ENCODE measurements at places on chromosomes 3 and 15.

DNA sequence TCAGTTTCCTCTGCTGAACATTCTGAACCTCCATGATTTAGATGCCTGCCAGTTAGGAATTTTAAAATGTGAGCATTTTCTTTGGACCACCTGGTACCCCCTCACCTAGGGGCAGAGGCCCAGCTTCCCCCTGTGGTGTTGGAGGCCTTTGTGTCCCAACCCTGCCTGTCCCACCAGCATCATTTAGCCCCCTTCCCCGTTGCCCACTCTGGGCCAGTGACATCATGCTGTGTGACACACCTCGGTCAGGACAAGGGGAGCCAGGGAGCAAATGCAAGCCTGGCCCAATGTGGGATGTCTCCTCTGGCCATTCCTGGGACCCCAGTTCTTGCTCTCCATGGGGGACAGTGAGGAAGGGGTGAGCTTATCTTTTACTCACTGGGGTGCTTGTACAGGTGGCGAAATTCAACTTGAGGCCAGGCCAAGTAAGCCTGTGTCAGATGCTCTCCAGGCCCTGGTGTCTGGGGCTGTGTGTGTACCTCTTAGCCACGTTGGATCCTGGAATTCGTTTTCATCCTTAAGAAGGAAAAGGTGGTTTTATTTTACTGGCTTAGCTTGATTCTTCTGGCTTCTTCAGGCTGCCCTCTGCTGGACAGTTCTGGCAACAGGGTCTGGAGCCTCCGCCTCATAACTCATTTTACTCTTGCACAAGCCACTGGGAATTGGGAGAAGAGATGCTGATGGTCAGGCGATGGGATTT lies 49.7 kb upstream of the MYZAP start:
- DNase-seq = no peak

- no peak for DNase-seq
Measured at GRCh38 chr3:72632129-72632528, 216.1 kb downstream of the SHQ1 start.

- no peak for DNase-seq
Measured at GRCh38 chr3:114758831-114759699, 388.0 kb downstream of the ZBTB20 start.

GRCh38 chr3:127803619-127804018 lies 18.7 kb downstream of the MGLL start:
- DNase-seq = no peak

DNA sequence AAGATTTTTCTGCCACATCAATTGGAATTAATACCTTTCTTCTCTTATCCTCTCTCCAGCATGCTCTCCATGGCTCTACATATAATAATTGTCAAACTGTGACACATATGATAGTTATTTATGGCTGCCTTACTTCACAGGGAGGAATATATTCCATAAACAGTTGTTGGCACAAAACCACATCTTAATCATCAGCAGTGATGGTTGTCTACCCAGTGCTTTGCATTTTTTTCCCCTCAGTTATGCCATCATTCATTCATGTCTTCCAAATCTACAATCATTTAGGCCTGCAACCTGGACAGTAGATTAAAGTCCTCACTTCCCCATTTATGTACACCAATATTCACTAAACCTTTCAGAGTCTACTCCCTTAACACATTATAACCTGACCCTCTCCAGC lies 107.7 kb downstream of the THRB start:
- DNase-seq = no peak

DNA sequence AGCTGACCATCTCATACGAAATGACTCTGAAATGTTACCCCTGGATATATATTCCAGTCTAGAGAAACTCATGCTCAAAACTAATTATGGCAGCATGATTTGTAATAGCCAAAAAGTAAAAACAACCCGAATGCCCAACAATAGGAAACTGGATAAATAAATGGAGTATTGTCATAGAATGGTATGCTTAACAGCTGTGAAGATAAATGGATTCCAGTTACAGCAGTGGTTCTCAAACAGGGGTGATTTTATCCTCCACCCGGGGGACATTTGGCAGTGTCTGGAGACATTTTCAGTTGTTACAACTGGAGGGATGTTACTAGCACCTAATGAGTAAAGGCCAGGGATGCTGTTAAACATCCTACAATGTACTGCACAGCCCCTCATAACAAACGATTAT lies 52.3 kb upstream of the PIAS1 start:
- DNase-seq = no peak

- no peak for DNase-seq
Measured at GRCh38 chr3:63975723-63976122, 47.6 kb downstream of the PSMD6 start.

DNA sequence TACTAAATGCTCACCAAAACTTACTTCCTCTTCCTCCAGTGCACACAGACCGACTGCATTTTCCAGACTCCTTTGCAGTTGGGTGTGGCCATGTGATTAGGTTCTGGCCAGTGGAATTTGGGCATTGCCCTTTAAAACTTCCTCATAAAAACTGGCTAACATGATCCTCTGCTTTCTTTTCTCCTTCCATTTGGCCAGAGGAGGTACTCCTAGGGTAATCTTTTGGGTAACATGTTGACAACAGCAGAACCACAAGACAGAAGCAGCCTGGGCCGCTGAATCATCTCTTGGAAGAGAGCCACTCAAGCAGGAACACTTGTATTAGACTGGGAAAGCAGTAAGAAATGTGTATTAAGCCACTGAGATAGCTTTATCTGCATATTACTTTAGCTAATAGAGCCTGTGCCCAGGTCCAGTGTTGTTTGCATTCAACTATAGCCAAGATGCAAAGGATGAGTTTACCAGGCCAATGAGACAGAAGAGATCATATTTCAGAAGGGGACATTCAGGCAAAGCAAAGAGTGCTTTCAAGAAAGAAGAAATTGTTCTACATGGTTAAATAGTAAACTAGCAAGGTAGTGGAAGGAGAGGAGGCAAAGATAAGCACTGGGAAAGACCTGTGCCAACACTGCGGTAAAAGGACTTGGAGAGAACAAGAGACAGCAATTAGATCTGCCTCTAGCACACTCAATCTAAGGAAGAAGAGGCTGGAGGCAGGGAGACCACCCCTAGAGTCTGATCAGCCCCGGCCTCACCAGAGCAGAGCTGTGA lies 79.8 kb downstream of the PLCH1 start:
- no peak for DNase-seq

DNA sequence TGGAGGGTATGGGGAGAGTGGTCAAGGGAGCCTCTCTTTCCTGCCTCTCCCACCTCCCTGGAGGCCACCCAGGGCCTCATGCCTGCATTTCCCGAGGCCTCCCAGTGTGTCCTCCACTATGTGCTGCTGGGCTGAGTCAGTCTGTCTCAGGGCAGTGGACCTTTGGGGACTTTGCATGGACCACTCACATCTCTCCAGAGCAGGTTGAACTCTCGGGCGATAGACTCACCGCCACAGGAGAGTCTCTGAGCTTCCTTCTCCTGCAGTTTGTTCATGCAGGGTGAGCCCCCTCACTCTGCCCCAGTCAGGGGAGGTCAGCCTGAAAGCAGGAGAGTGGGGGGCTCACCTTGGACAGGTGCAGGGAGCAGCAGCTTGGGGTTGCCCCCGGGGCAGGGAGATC lies 60.5 kb upstream of the SEC22A start:
- DNase-seq = no peak

DNA sequence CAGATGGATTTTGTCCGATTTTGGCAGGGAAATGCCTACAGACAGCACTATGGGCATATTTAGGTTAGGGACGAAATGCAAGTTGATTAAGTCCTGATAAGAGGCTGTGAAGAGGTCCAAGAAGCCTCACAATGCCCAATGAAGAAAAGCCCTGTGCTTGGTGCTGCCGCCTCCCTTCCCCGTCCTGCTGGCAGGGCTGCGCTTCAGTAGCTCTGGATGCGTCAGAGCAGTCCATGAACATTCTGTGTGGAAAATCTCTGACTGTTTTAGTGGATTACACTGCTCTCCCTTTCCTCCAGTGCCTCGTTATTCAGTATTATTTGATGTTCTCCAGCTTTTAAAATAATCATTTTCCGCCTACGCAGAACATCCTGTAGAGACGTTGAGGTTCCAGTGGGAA lies 39.6 kb downstream of the MLH1 start:
- no peak for DNase-seq

- DNase-seq = no peak
Measured at GRCh38 chr15:50280271-50280670, 14.7 kb upstream of the HDC start.

DNA sequence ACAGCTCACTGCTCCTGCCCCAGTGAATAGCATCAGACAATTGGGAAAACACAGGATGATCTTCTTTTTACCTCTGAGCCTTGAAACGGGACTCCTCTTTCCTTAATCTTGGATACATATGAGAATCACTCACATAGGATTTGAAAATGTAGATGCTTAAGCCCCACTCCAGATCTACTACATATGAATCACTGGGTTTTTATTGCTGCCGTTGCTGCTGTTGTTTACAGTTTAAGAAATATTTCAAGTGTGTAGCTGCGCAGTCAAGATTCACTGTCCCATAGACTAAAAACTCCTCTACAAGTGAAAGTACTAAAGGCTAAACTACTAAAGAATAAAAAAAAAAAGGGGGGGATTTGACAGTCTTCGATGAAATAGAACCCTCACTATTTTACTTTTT lies 765.9 kb downstream of the NTRK3 start:
- DNase-seq = no peak

GRCh38 chr15:84633311-84634227 lies 20.5 kb downstream of the WDR73 start:
- DNase-seq = peak; percentile 38

GRCh38 chr15:39461536-39462130 lies 119.2 kb upstream of the THBS1 start:
- no peak for DNase-seq

GRCh38 chr3:29525254-29525881 lies 244.5 kb downstream of the RBMS3 start:
- DNase-seq = no peak

DNA sequence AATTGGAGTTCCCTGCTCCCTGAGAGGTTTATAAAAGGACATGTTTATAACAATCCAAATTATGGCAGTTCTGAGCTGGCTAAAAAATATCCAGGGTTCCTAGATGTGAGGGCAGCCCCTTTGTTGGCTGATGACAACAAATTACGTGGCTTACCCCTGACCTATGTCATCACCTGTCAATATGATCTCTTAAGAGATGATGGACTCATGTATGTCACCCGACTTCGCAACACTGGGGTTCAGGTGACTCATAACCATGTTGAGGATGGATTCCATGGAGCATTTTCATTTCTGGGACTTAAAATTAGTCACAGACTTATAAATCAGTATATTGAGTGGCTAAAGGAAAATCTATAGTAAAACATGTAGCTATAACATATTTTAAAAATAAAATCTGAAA lies 13.9 kb downstream of the AADAC start:
- no peak for DNase-seq

DNA sequence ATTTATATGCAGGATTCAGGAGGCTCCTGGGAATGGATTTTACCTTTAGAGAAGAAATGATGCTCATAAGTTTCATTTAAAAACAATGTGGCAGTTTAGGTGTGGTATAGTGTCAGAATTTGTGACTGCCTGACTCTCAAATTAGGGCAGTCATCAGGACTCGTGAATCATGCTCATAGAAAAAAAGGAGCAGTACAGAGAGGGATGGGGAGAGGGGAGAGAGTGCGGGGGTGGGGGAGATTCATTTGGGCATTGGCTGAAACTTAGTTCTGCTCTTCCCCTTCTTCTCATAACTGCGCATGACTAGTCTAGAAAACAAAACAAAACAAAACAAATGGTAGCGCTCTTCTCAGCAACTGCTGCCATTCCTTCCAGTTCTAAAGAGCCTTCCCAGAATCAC lies 44.3 kb downstream of the PRTG start:
- DNase-seq = no peak

GRCh38 chr3:151437906-151438305 lies 23.0 kb downstream of the IGSF10 start:
- DNase-seq = no peak

DNA sequence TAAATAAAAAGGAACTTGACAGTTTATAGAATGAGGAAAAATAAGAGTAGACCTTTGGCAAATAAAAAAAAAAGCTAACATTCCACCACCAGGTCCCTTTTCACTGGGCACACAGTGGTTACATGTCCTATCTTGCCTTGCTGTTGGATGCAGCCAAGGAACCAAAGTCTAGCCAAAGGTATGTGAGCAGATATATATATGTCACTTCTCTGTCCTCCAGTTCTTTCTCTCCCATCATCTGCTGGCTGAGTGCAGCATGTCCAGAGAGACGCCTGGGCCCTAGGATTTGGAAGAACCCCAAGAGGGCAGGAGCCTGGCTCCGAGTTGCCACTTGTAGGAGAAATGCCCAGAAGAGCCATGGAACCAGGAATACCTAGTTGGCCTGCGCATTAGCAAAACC lies 104.7 kb downstream of the SERPINI1 start:
- no peak for DNase-seq

- no peak for DNase-seq
Measured at GRCh38 chr15:32671339-32672325, 30.1 kb downstream of the SCG5 start.

- no peak for DNase-seq
Measured at GRCh38 chr3:79167651-79168416, 600.0 kb downstream of the ROBO1 start.

DNA sequence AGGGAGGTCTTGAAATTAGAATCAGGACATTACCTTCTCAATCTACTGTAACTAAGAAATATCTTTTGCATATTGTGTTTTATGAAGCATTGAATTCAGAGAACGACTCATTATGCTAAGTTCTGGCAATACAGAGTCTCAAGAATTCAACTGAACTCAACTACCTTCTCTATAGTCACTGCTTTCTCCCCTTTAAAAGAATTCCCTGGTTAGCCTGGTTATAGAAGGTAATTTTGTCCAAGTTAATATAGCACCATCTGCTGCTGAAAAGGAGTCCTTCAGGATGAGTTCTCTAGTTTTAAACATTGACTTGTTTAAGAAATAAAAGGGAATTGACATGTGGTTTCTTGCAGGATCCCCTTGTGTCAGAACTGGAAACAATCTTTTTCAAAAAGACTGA lies 60.2 kb downstream of the IL16 start:
- DNase-seq = no peak
